ENCODE measurements at places on chromosomes 2 and 18.

DNA sequence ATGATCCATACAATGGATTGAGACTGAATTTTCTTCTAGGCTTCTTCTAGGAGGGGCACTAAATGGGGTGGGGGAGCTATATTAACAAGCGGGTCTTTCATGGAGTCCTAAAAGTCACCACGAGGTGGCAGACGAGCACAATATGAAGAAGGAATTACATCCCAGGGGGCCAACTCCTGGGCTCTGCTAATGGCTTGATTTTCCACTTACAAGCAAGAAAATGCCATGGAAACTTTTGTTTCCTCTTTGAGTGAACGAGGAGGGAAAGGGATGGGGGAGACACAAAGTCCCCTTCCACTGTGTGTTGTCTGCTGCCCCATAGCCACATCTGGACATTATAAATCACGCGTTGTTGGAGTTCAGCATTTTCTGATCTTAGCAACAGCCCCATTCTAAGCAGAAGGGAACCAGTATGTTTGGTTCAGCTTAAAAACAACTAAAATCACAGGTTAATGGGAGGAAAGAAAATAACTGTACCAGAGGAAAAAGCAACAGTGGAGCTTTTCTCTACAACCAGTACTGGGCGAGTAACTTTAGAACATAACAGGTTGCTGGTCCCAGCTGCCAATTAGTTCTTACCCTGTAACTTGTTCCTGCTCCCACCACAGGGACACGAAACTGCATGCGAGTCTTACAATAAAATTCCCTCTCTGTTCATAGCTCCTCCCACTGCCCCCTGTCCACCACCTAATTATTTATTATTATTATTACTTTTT, 285.0 kb upstream of the PARD3B start:
- peak; percentile 76 for DNase-seq

DNA sequence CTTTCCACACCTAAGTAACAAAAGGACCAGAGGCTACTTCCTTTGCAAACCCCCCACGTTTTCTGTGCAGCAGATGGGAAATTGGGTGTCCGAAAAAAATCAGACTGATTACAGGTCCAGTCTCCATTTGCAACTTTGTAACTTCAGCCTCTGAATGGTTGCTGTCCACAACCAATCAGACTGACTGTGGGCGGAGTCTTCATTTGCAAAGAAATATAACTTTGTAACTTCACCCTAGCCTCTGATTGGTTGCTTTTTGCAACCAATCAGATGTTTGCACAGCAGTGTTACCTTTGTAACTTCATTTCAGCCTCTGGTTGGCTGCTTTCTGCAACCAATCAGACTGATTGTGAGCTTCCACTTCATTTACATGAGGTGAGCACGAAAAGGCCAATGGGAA, 27.8 kb upstream of the CACNB4 start:
- no peak for DNase-seq

DNA sequence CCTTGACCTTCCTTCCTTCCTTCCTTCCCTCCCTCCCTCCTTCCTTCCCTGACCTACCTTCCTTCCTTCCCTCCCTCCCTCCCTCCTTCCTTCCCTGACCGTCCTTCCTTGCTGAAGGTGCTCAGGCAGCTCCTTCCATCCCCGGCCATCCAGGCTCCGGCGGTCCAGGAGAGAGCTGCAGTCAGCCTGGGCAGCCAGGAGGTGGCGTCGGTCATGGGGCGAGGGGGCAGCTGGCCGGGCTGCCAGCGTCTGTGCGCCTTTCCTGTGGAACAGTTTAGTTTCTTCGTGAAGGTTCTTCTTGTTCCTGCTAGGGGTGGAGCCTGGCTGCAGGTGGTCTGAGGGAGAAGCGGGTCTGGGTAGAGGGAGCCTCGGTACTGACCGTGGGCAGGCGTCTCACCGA, 15.7 kb downstream of the GPR35 start:
- no peak for DNase-seq

GRCh38 chr18:59959606-59960005, 59.8 kb downstream of the PMAIP1 start:
- DNase-seq: no peak

DNA sequence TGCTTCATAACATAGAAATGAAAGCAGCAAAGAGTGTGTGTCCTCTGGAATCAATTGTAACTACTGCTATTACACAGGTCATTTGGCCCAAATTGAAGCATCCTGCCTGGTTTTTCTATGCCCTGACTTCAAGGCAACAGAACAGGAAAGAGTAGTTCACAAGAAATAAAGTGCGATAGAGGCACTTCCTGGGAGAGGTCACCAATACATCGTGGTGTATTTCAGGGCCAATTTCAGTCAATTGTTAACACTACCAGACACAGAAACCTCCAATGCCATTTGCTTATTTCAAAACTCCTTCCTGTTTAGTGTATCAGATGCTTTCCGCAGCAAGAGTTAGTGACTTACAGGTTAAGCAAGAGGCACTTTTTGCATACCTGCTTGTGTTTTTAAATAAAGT, 292.1 kb downstream of the ETAA1 start:
- DNase-seq: no peak
